ENCODE measurements at places on chromosomes 5 and 9. TPM values are rescaled to one million over a fixed set of nuclear protein-coding genes. Genes with fewer than 3 reads are reported as not detected.

DNA sequence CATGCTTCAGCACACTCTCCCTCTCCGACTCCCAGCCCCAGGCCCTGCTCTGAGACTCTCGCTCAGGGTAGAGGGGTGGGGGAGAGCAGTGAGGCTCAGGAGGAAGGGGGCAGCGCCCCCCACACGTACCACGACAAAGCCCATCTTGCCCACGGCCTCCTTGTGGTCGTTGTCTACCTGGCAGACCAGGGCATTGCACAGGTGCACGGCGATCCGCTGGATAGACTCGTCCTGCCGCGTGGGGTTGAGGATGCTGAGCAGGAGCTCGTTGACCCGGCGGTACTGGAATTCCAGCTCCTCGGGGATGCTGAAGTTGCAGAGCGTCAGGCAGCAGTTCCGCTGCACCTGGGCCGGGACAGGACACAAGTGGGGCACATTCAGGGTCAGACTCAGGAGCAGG lies 18.5 kb upstream of the ZDHHC12 start:
- DNase-seq, result no peak
- no peak overlapping the region for H3K4me3 ChIP-seq
- no peaks in the 10 kb centered on the region for H3K36me3 ChIP-seq
- H3K4me1 ChIP-seq, result no peaks in the 10 kb centered on the region
- no peak overlapping the region for H3K27ac ChIP-seq

DNA sequence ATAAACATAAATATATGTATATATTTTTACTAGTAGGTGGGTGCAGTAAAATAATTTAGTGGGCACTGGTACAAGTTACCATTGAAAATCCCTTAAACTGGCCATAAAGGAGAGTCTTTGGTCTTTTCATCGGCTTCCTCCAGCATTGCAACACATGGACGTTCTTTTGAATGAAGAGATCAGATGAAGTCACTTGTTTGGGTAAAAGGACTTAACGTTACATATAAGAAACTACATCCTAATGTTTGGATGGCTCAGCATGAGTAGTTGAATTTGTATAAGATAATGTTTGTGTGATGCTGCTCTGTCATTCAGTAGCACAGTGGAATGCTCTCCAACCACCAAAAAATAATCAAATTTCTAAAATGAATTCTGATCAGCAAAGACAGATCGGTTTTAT lies 31.6 kb downstream of the AFAP1L1 start:
- no peak overlapping the region for H3K4me3 ChIP-seq
- no peak for DNase-seq
- no peak overlapping the region for H3K27ac ChIP-seq
- H3K4me1 ChIP-seq, result peaks cover 27% of the 10 kb centered on the region

GRCh38 chr9:106953174-106953573 lies 90.2 kb downstream of the ZNF462 start:
- H3K36me3 ChIP-seq, result no peaks in the 10 kb centered on the region
- H3K27ac ChIP-seq, result no peak overlapping the region
- no peaks in the 10 kb centered on the region for H3K4me1 ChIP-seq
- H3K4me3 ChIP-seq, result no peak overlapping the region
- H3K27me3 ChIP-seq, result no peaks in the 10 kb centered on the region
- DNase-seq, result no peak

DNA sequence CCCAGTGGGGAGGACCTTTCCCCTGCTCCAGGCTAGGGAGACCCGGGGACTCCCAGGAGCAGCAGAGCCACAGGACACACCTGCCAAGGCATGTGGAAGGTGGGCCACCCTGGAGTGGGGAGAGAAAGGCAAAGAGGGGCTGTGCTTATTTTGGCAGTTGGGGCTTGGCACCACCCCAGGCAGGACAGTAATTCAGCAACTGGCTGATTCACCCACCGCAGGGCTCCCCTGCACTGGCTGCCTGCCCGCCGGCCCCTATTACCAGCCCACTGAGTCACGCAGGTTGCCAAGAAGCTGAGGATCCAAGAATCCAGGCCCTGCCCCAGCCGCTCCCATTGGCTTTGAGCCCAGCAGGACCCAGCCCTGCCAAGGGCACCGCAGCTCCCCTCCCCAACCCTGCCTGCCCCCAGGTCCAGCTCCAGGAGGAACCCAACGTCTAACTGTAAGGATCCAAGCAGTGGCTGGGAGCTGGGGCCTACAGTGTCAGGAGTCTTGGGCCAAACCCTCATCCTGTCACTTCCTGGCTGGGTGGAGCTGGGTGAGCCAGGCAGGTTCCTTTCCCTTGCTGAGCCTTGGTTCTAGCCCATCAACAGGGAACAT lies 14.2 kb upstream of the RALGDS start:
- peaks cover 38% of the 10 kb centered on the region for H3K4me1 ChIP-seq
- H3K4me3 ChIP-seq, result no peak overlapping the region
- DNase-seq, result no peak

- no peaks in the 10 kb centered on the region for H3K36me3 ChIP-seq
- H3K27me3 ChIP-seq, result peaks cover 78% of the 10 kb centered on the region
- no peak overlapping the region for H3K27ac ChIP-seq
- no peak for DNase-seq
- no peaks in the 10 kb centered on the region for H3K4me1 ChIP-seq
Measured at GRCh38 chr5:135828782-135829127, 5.7 kb upstream of the SLC25A48 start.

DNA sequence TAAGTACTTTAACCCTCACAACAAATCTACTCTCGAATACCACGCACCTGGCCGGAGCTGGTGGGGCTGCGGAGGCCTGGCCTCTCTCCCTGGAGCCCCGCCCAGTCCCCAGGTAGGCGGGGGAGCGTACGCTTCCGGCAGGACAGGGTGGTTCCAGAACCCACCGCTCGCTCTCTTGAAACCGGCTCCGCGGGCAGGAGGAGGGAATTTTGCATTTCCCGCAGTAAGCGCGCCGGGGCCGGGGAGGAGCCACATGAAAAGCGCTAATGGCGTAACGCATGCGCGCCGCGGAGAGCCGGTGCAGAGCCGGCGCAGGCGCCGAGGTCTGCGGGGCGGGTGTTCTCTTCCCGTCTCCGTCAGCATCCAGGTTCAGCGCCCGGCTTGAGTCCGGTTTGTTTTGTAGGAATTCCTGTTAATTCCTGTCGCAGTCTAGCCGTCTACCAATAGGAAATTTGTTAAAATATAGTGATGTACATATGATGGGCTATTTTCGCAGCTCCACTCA lies 20.8 kb downstream of the CAVIN4 start:
- peaks cover 24% of the 10 kb centered on the region for H3K4me1 ChIP-seq
- no peaks in the 10 kb centered on the region for H3K27me3 ChIP-seq
- H3K36me3 ChIP-seq, result no peaks in the 10 kb centered on the region
- H3K4me3 ChIP-seq, result peak overlapping the region; percentile 61

DNA sequence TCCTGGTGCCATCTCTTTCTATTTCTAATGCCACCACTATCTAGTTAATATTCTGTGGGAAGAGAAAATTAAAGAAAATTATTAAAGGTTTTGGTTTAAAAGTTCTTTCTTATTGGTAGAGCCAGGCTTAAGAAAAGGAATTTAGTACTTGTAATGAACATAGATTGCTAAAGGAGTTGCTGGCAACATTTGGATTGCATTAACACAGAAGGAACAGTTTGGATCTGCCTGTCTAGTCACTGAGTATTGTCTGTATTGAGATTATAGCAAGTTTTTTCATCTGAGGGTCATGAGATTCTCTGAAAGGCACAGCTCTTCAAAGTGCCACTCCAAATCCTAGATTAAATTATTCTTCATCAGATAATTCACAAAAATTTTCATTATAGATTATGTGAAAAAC lies 32.0 kb downstream of the FSD1L start:
- peaks cover 10% of the 10 kb centered on the region for H3K4me1 ChIP-seq
- H3K4me3 ChIP-seq, result no peak overlapping the region
- H3K27me3 ChIP-seq, result no peaks in the 10 kb centered on the region
- DNase-seq, result no peak
- no peaks in the 10 kb centered on the region for H3K36me3 ChIP-seq
- H3K27ac ChIP-seq, result no peak overlapping the region

- H3K4me3 ChIP-seq, result no peak overlapping the region
- no peaks in the 10 kb centered on the region for H3K36me3 ChIP-seq
- no peaks in the 10 kb centered on the region for H3K4me1 ChIP-seq
- DNase-seq, result no peak
- no peaks in the 10 kb centered on the region for H3K27me3 ChIP-seq
Measured at GRCh38 chr5:118060833-118061232, 927.5 kb downstream of the DTWD2 start.

The UBAP2 gene
- total RNA-seq, result 17.5 TPM

DNA sequence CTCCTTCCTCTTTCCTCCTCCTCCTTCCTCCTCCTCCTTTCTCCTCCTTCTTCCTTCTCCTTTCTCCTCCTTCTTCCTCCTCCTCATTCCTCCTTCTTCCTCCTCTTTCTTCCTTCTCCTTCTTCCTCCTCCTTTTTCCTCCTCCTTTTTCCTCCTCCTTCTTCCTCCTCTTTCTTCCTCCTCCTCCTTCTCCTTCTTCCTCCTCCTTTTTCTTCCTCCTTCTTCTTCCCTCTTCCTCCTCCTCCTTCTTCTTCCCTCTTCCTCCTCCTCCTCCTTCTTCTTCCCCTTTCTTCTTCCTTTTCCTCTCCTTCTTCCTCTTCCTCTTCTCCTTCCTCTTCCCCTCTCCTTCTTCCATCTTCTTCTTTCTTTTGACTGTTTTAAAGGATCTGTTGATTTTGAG lies 538.8 kb downstream of the TMEM38B start:
- no peaks in the 10 kb centered on the region for H3K36me3 ChIP-seq
- H3K4me3 ChIP-seq, result no peak overlapping the region
- DNase-seq, result no peak
- no peak overlapping the region for H3K27ac ChIP-seq
- no peaks in the 10 kb centered on the region for H3K4me1 ChIP-seq
- no peaks in the 10 kb centered on the region for H3K27me3 ChIP-seq

All from HepG2 (cell line).